Activated naive CD4-positive, alpha-beta T cell treated with Interleukin-2 at 50 U/mL for 16 hours (primary cell): ENCODE measurements at places on chromosomes 1 and 21.

- no peak for DNase-seq
Measured at GRCh38 chr21:29499229-29499628, 200.5 kb downstream of the BACH1 start.

- DNase-seq = no peak
Measured at GRCh38 chr1:23563003-23563402, 3.7 kb upstream of the ID3 start.

- DNase-seq = no peak
Measured at GRCh38 chr1:34627465-34628240, 127.2 kb upstream of the GJB5 start.

- no peak for DNase-seq
Measured at GRCh38 chr1:219038398-219038797, 135.3 kb upstream of the LYPLAL1 start.

DNA sequence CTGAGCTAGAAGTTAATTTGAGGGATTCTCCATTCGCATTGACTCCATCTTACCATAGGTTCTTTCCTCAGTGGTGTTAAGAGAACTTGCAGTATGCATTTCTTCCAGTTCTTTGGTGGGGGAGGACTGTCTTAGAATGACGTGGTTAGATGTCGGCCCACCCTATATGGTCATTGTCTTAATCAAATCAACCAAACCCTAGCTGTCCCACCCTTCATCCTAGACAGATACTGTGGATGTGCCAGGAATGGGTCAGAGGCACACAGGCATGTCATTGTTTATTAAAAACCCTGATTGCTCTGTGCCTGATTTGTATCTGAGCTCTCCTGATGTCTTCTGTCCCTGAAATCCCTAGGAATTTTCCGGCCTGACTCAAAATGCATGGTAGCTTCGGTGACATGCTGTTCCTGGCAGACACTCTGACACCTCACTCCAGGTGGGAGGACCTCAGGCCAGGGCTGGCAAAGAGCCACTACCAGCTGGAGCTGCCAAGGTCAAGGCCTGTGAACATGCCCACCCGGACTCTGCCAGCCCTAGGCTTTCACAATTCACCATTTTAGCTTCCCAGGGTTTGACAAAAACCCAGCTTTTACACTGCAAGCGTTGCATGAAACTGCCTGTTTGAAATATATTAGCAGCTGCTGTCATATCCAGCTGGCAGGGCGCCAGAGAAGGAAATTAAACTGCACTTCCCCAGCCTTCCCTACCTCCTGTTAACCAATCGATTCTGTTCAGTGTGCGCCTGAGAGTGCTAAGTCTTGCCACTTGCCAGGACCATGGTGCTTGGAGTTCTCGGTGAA is 134.0 kb downstream of the FAM78B start:
- no peak for DNase-seq

DNA sequence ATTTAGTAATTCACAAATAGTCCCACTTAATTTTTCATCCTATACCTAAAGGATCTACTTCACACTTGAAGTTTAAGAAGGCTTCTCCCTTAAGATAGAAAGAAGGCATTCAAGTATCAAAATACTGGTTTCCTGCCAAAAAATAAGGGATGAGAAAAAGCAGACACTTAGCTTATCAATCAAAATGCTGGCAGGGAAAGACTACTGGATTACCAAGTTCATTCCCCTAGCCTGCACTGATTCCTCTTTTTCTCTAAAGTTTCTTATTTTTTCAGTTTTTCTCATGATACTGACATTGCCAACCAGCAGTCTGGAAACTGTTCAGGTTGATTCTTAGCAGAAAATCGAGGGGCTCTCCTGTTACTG is 204.6 kb downstream of the GABPA start:
- DNase-seq = no peak

DNA sequence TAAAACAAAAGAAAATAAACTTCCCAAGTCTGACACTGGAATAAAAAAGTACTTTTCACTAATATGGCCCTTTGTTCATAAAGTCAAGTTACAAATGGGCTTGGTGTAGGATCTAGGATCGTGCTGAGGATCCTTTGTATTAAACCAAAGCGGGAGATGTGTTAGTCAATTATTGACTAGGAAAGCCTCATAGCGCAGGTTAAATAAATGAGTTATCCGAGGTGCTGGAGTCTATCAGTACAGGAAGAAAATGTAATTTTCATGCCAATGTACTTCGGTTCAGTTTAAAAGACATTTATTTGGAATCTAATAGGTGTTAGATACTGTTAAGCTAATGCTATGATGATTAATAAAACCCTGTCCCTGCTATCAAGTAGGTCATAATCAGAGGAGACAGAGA is 101.8 kb downstream of the TNR start:
- no peak for DNase-seq

DNA sequence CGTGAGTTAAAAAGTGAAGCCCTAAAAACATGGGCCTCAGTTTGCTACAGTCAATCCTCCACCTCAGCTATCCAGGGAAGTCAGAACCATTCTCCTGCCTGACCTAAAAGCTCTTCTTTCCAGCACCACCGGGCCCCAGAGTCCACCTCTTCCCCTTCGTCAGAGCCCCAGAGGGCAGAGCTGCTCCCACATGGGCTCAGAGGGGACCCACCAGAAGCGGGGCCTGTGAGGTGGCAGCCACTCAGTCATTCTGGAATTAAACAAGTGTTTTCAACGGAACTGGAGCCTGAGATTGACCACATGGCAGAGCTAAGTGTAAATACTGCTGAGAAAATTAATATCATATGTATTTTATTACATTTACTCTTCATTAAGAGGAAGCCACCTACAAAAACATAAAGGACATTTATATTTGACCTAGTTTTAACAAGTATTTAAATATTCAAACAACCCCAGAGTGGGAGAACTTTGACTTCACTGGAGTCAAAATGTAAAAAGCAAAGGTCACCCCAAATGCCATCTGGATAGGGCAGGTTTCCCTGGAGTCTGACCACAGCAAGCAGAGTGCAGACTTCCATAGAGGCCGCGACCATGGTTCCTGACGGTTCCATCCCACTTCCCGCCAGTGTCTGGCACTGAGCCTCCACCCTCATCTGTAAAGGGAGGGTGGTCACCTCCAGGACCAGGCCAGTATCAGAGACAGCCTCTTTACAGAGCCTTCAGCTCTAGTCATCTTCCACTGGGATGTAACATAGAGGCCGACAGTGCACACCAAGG is 1.8 kb downstream of the SUMO3 start:
- DNase-seq = no peak
